ENCODE measurements at places on chromosomes 2 and 18.
A peak's percentile ranks its signal among the peaks of the same experiment; 100 is the strongest.

- DNase-seq: no peak
Measured at GRCh38 chr18:45110577-45111501, 430.2 kb downstream of the SETBP1 start.

GRCh38 chr2:147594038-147594437 lies 250.8 kb upstream of the ACVR2A start:
- DNase-seq: no peak

- DNase-seq: no peak
Measured at GRCh38 chr18:37442477-37442876, 123.1 kb downstream of the CELF4 start.

DNA sequence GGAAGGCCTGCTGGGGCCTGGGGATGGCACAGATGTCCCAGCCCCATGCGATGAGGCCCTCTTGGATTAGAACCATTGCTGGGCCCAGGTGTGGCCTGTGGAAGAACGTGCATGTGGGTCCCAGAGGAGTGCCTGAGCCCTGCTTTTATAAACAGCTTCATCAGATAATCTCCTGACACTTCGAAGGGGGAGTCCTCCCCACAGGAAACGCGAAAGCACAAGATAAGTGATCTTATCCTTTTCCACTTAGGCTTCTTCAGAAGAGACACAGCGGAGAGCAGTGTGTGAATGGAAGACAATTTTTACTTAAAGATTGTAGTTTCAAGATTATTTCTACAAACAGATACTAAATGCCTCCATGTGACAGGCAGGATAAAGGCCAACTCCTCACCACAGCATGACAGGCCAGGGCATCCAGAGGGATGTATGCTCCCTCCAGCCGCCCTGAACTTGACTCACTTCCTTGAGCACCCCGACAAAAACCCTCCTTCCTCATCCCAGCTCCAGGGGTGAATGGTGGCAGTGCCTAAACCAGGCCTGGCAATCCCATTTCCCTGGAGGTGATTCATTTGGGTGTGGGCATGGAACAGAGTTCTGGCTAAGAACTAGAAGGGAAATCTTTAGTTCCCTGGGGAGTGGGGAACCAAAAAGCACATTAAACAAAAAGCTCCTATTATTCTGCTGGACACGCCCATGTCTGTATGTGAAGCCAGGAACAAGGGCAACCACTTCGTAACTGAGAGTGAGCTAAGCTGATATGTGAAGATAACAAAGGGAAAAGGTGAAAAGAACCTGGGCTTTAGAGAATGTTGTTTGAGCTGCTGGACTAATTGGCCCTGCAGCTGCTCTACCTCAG lies 56.2 kb upstream of the TMEM163 start:
- no peak for DNase-seq

GRCh38 chr2:123163398-123163797 lies 861.7 kb upstream of the CNTNAP5 start:
- DNase-seq: no peak

- no peak for DNase-seq
Measured at GRCh38 chr2:64857581-64858471, 131.4 kb upstream of the SLC1A4 start.

- DNase-seq: no peak
Measured at GRCh38 chr2:175282300-175282699, 100.8 kb upstream of the ATP5MC3 start.

- DNase-seq: no peak
Measured at GRCh38 chr2:235011929-235012631, 60.3 kb downstream of the SH3BP4 start.

DNA sequence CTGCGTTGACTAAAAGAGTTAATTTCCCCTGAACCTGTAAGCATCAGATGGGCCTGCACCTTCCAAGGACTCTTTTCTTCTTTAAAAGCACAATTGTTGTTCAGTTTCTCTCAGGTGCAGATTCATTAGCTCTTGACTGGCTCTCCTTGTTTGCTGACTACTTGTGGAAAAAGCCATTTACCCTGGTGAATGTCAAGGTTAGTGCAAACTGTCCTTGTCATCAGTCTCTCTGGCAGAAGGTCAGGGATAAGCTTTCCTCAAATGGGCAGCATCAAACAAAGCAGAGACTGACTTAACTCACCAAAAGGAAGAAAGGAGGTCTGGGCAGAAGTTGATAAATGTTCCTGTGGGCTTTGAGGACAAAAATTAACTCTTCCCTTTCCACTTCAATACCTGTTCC lies 922.7 kb downstream of the BCL11A start:
- DNase-seq: no peak

- no peak for DNase-seq
Measured at GRCh38 chr2:11516984-11517648, 16.7 kb upstream of the GREB1 start.

GRCh38 chr2:4585057-4585635 lies 881.8 kb downstream of the DCDC2C start:
- DNase-seq: no peak

DNA sequence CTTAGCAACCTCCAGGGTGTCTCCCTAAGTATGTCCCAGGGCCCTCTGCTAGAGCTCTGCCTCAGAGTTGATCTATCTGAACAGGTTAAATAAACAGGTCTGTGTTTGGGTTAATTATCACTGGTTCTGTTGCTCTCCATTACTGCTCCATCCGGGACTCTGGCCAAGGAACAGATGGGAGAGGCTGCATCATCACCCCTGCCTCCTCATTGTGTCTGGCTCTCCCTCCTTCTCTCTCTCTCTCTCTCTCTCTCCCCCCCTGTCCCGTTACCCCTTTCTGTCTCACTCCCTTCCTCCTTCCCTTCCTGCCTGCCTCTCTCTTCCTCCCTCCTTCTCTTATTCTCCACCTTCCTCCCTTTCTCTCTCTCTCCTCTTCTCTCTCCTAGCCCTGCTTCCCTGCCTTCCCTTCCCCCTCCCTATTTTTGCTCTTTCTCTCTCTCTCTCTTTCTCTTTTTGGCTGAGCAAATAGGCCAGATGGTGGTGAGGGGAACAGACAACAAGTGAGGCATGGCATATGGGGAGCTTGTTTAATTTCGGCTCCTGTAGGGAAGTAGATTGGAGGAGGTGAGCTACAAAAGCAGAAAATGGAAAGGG lies 62.1 kb downstream of the SETBP1 start:
- DNase-seq: no peak

- peak; percentile 96 for DNase-seq
Measured at GRCh38 chr2:186485871-186486650, at the start of gene ZC3H15. Gene ZC3H15, plus strand, starts transcription at chr2:186486260. Its CDS starts 123 bp downstream, at chr2:186486383.

Data from activated CD8-positive, alpha-beta memory T cell treated with anti-CD3 and anti-CD28 coated beads for 4 hours (primary cell).